Fibroblast of the conjunctiva (primary cell): ENCODE measurements at places on chromosomes 2 and 18.
A peak's percentile ranks its signal among the peaks of the same experiment; 100 is the strongest.

- no peak for DNase-seq
Measured at GRCh38 chr2:207571370-207571769, 41.6 kb downstream of the CREB1 start.

DNA sequence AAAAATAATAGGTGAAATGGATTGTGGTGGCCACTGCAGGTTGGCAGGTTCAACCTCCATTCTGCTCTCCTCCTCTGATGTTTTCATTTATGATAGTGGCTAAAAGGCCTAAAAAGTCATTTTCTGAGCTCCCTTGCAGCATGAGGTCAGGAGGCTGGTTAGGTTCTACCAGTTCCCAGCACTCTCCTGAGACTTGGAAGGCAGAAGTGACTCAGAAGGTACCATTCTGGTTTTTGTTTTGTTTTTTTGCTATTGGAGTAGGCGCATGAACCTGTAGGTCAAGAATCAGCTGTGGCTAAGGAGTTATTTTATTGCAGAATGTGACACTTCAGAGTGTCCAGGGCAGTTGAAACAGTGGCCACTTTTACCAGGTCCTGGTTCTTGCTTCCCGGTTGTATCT, 181.9 kb downstream of the CCDC102B start:
- no peak for DNase-seq

- DNase-seq: no peak
Measured at GRCh38 chr2:28842042-28842441, 28.1 kb downstream of the TRMT61B start.

DNA sequence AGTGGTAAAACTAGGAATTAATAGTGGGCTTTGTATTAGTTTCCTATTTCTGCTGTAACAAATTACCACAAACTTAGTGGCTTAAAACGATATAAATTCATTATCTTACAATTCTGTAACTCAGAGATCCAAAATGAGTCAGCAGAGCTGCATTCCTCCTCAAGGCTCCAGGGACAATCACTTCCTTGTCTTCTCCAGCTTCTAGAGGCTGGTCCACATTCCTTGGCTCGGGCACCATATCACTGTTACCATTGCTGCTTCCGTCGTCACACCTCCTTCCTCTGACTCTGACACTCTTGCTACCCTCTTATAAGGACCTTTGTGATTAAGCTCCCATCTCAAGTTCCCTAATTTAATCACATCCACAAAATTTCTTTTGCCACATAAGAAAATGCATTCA, 567.8 kb upstream of the KLHL29 start:
- DNase-seq: no peak

- DNase-seq: no peak
Measured at GRCh38 chr2:219514196-219514761, at the start of gene ASIC4. ASIC4 (plus strand) TSS chr2:219514482; CDS start chr2:219514725, 243 bp downstream.

- no peak for DNase-seq
Measured at GRCh38 chr2:101818531-101819451, 121.3 kb downstream of the MAP4K4 start.

- no peak for DNase-seq
Measured at GRCh38 chr2:50674876-50675275, 357.1 kb downstream of the NRXN1 start.

GRCh38 chr18:46301571-46301970, 197.4 kb downstream of the HAUS1 start:
- DNase-seq: no peak

DNA sequence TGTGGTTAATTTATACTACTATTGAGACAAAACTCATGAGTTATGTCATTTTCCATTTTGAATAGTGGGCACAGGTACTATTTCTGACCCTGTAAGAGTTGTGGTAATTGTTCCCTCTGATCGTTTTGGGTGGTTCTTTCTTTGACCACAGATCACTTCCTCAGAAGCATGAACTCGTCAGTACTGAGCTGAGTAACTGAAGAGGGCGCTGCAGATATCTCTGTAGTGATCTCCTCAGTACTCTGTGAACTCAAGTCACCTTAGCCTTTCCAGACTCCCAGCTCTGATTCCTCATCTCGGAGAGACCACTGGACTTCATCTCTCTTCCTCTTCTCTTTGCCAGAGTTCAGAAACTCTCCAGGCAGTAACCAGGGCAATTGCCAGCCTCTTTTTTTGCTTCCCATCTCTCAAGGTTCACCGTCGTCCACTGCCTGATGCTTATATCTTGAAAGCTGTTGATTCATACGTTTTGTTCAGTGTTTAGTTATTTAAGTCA, 9.4 kb upstream of the IL1RL1 start:
- no peak for DNase-seq

DNA sequence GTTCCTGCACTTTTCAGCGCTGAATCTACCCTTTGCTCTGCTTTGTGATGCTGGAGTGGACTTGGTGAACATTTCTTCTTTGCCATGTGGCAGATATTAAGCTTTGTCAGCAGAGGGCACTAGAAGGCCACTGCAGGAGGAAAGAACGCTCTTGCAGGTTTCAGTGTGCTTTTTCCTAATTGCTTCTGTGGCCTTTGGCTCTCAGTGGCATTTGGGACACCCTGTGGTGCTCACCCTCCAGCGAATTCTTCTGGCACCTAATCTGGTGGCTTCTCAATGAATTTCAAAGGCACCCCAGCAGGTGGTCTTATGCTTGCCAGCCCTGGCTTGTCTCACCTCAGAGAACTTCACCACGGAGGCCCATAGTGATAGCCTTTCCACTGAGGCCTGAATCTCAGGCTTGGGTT, 146.7 kb downstream of the MYO3B start:
- peak; percentile 2 for DNase-seq

GRCh38 chr2:60424233-60424632, 129.2 kb downstream of the BCL11A start:
- no peak for DNase-seq

DNA sequence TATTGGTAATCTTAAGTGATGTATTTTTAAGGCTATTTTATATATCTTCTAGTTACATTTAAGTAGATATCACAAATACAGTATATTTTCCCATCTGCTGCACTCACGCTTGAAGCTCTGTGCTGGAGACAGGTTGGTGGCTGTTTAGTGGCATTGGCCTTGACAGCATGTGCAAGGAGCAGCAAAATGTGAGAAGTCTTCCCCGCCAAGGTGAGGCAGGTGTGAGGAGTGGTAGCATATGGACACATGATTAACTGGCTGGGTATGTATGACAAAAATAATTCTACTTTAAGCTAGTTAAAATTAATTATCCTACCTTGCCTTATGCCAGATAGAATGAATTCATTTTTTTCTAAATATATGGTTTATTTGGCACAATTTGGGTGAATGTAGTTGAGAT, 117.2 kb downstream of the CCDC102B start:
- no peak for DNase-seq

DNA sequence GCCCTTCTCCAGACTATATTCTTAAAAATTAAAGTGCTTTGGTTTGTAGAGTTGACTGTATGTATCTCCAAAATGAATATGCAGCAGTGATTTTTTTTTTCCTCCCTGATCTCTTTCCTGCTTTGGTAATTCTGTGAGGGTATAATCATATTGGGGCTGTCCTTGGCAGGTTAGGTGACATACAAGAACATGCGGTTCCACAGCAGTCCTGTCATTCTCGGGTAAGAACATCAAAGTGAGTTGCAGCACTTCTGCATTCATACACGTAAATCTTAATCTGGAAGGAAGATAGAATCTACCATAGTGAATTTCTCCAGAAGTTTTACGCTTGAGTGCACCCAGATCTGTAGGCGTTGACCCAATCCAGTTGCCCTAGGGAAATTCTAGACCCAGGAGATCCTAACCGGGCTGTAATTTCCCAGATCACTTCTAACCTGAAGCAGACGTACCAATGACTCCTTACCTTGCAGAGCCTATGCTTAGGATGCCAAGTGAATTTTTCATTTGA, 109.4 kb downstream of the PRPF40A start:
- no peak for DNase-seq

DNA sequence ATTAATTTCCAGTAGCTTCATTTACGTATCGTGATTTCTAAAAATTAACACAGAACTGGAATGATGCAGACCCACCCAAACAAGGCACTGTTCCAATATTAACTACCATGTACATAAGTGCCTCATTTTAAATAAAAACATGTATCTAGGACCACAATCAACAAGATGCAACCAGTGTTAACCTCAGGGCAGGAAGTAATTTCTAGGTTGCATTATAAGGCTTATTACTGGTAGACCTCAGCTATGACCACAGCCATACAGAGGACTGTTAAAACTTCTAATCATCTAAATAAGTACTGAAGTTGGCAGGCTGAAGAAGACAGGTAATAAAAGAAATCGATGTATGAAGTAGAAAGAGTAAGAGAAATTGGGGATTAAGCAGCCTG, 262.9 kb downstream of the HDAC4 start:
- no peak for DNase-seq
